ENCODE measurements at places on chromosomes 4 and X.

GRCh38 chr4:110122201-110122600 is 76.2 kb downstream of the ELOVL6 start:
- DNase-seq, result no peak

DNA sequence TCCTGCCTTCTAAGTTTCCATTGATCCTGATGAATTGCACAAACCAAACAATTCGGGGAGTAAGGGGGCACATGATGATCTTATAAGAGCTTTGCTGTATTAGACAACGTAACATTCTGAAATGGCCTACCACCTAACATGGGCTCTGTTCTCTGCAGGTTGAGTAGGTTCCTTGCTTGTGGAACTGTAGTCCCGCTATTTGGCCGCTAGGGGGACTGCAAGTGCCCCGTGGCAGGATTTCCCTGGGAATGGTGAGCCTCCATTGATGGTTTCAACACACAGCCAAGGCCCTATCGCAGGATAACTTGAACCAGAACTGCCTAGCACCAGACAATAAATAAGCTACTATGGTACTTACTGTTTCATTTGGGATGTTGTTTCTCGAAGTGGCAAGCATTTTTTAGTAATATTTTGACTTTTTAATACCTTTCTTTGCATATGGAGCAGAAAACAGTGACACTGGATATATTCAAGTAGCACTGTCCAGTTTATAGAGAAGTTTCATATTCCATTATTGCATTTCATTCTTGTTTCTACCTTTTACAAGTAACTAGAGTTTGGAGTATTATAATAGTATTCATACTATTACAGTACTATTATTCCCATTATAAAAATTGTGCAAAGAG is 11.9 kb downstream of the AR start:
- DNase-seq, result no peak

- no peak for DNase-seq
Measured at GRCh38 chrX:22345884-22346283, 73.2 kb downstream of the CBLL2 start.

DNA sequence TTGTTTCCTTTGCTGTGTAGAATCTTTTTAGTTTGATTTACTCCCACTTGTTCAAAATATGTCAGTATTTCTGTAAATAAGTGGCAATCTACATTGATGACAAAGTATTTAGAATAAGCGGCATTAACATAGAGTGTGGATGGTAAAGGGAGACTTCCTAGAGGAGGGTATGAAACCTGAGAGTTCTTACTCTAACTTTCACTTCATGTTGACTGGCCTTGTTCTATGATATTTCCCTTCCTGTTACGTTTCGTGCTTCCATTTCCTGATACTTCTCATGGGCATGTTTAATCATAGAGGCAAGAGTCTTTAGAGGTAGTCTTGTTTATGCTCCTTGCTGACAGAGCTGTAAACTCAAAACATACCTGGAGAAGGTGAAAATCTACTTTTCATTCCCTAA is 408.9 kb downstream of the GLUD2 start:
- no peak for DNase-seq

- DNase-seq, result no peak
Measured at GRCh38 chr4:122218762-122219161, 66.6 kb downstream of the BLTP1 start.

- no peak for DNase-seq
Measured at GRCh38 chr4:3399277-3400194, 42.2 kb upstream of the HGFAC start.

DNA sequence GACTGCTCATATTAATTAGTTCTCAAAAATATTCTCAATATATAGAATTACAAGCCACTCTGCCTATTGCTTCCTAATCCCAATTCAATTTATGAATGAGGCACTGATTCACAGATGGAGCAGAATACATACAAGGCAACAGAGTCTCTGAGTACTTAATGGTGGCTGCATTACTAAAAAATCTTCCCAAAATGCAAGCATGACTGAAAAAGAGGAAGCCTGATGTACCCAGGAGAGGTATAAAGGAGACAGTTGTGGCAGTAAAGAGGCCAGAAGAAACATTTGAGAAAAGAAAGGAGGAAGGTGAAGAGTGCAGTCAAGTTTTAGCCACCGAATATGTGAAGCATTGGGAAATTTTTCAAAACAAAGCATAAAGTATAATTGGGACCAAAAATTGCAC is 163.2 kb upstream of the INTU start:
- DNase-seq, result no peak

GRCh38 chr4:2068198-2068470 is 9.0 kb downstream of the NAT8L start:
- no peak for DNase-seq

GRCh38 chr4:123495530-123495929 is 98.9 kb downstream of the SPRY1 start:
- no peak for DNase-seq

DNA sequence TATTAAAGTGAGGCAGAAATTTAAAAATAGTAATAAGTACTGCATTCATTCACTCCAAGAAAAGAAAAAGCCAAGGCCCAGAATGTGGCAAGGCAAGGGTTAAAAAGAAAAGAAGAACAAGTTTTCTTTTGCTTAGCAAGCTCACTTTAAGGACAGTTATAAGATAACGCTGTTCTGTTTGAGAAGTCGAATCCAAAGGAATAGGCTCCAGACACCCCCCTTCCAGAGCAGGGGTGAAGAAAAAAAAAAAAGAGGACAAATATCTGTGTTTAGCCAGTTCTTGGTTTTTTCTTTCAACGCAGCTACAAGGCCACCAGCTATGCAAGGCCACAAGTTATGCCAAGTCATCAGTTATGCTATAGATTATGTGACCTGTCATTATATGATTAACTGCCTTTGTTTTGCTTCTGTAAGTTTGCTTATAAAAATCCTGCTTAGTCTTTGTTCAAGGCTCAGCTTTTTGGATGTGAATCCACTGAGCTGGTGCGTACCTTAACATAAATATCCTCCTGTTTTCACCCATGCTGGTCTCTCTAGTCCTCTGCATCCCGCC is 1.4 kb downstream of the GRK4 start:
- DNase-seq, result no peak

GRCh38 chrX:78104447-78105176 is 564 bp downstream of the PGK1 start:
- DNase-seq, result peak; percentile 52

- no peak for DNase-seq
Measured at GRCh38 chrX:74923942-74924448, 1.3 kb downstream of the NEXMIF start.
